ENCODE measurements at places on chromosomes 2 and 18.

DNA sequence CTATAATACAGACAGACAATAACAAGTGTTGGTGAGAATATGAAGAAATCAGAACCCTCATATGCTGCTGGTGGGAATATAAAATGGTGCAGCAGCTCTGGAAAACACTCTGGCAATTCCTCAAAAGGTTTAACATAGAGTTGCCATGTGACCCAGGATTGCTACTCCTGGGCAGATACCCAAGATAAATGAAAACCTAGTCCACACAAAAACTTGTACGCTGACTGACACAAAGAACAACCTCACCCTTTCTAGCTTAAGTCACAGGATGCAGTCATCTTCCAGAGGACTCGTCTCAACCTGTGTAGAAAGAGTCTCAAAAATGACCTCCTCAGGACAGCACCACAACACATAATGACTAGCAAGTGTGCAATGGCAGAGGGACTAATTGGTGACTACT is 71.6 kb upstream of the ACAA2 start:
- no peak overlapping the region for H3K27ac ChIP-seq
- no peaks in the 10 kb centered on the region for H3K4me1 ChIP-seq
- no peak for DNase-seq
- H3K4me3 ChIP-seq, result no peak overlapping the region
- H3K27me3 ChIP-seq, result no peaks in the 10 kb centered on the region

GRCh38 chr18:13241893-13242175 is 23.3 kb downstream of the LDLRAD4 start:
- H3K36me3 ChIP-seq, result no peaks in the 10 kb centered on the region
- no peak overlapping the region for H3K4me3 ChIP-seq
- no peaks in the 10 kb centered on the region for H3K27me3 ChIP-seq
- no peaks in the 10 kb centered on the region for H3K4me1 ChIP-seq

DNA sequence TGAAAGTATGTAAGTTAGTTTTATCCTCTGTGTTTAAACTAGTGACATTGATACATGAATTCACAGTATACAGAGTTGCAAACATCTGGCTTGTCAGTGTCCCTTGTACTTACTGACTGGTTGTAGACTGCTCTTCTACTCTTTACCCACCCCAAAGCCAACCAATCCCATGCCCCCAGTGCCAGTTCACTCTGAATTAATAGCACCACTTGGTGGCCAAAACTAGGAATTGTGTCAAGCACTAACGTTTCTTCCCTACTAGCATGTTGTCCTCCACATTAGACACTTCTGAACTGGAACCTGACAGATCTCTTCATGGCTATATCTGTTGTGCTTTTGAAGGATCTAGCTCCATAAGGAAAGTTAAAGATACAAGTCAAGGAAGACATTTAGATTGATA is 27.2 kb upstream of the OTX1 start:
- no peaks in the 10 kb centered on the region for H3K36me3 ChIP-seq

DNA sequence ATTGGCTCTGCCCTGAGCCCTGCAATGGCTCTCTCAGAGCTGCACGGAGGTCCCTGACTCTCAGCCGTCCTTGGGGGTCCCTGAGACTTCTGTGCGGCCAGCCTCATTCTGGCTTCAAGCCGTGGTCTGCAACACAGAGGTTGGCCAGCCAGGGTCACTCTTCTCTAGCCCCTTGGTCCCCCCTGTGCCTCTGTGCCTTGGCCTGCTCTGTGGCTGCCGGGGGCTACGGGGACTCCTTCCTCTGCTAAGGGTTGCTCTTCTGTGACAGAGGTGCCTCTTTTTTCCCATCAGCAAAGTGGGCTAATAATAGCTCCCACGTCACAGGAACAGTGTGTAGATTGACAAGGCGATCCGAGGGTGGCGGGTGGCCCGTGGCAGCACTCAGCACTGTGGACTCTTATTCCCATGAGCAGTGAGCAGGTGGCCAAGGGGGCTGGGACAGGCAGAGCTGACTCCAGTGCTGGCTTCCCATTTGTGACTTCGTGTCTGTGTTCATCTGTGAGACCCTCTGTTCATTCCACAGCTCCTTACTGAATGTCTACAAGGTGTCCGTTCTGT is 19.4 kb downstream of the INHBB start:
- DNase-seq, result no peak
- no peak overlapping the region for H3K4me3 ChIP-seq
- H3K4me1 ChIP-seq, result no peaks in the 10 kb centered on the region
- no peaks in the 10 kb centered on the region for H3K27me3 ChIP-seq
- no peak overlapping the region for H3K27ac ChIP-seq

DNA sequence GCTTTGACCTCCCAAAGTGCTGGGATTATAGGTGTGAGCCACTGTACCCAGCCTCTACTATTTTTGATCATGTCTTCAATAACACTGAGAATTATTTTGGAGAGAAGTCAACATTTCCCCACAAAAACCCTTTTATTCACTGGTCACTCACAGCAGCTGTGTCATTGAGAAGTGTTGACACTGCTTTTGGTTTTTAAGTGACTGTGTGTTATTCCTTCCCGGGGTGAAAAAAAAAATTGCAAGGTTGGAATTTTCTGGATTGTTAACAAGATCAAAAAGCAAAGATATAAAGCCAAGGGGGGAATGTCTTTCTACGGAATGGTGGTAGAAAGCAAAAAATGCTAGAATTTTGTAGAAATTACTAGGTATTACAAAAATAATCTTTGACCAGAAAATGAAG is 61.5 kb downstream of the TANC1 start:
- H3K4me1 ChIP-seq, result no peaks in the 10 kb centered on the region
- H3K27ac ChIP-seq, result no peak overlapping the region
- no peak for DNase-seq
- no peaks in the 10 kb centered on the region for H3K27me3 ChIP-seq

GRCh38 chr2:73083886-73084800 is 12.6 kb upstream of the SFXN5 start:
- H3K4me1 ChIP-seq, result no peaks in the 10 kb centered on the region
- no peaks in the 10 kb centered on the region for H3K27me3 ChIP-seq
- peaks cover 9% of the 10 kb centered on the region for H3K36me3 ChIP-seq
- no peak overlapping the region for H3K27ac ChIP-seq

DNA sequence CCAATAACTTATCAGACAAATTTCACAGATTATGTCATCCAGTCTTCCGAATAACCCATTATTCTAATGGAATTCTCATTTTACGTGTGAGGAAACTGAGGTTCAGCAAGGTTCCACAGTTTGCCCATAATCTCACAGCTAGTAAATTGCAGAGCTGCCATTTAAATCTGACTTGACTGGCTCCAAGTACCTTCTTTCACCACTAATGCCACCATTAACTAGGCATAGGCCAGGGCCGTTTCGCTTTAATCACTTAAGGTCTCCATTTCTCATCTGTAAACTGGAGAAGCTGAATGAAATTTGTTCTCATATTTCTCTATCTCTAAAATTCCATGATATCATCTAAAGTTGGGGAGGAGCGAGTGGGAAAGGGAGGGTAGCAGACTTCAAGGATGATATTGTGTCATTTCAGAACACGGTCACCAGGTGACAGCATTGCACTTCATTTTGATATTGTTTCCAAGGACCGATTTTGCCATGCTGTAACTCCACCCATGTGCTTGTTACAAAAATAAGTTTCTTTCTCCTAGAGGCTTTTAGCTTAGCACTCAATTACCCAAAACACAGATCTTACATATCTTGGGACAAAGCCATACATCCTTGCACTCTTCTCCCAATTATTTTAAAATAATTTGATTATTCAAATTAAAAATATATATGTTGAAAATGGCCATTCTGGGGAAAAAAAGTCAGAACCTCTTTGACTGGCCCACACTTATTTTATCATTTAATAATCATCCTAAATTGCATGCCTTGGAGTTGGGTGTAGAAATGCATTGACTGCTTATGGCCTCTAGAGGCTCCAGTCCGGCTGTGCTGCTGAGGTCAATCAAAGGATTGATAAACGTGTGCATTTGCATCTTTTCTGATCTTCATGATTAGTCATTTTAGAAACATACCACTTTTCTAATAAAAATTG is 123.8 kb downstream of the AKAIN1 start:
- H3K27me3 ChIP-seq, result no peaks in the 10 kb centered on the region
- no peak for DNase-seq
- no peaks in the 10 kb centered on the region for H3K4me1 ChIP-seq

- H3K27ac ChIP-seq, result no peak overlapping the region
- DNase-seq, result no peak
- no peak overlapping the region for H3K4me3 ChIP-seq
- no peaks in the 10 kb centered on the region for H3K4me1 ChIP-seq
Measured at GRCh38 chr2:188571543-188572303, 280.0 kb downstream of the GULP1 start.

DNA sequence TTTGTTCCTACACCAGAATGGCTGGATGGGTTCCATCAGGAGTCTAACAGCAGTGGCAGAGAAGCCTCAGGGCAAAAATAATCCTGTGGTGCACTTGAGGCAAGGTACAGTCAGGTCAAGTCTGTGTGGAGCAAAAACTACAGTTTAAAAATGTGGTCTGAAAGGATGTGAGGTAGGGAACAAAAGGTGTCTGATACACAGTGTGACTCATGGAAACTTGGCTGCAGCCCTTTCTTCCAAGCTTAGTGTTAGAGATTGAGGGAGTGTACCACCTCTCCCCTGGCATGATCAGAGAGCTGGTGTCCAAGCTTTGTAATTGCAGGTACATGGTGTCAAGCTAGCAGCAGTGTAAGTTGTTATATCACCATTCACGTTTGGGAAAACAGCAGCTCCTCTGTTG is 8.9 kb downstream of the ANKAR start:
- H3K4me1 ChIP-seq, result peaks cover 5% of the 10 kb centered on the region
- no peak overlapping the region for H3K27ac ChIP-seq
- H3K27me3 ChIP-seq, result no peaks in the 10 kb centered on the region

DNA sequence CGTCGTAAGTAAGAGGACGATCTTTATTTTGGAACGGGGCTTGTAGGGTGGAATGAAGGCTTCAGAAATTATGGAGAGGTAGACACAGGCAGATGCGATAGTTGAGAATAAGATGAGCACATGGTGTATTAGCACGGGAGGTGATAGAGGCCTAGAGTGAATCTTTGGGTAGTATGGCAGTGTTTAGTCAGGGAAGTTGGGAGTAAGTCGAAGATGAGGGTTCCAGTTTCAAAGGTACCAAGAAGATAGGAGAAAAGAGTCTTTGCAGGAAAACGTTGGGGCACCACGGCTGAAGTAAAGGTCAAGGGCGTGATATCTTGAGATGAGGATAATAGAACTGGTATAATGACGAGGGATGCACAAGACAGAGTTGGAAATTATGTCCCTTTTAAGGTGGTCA is 654 bp downstream of the PIK3C3 start:
- peak overlapping the region; percentile 77 for H3K27ac ChIP-seq
- peaks cover 21% of the 10 kb centered on the region for H3K4me1 ChIP-seq
- peaks cover 8% of the 10 kb centered on the region for H3K36me3 ChIP-seq
- peak overlapping the region; percentile 84 for H3K4me3 ChIP-seq
- H3K27me3 ChIP-seq, result no peaks in the 10 kb centered on the region

- no peaks in the 10 kb centered on the region for H3K27me3 ChIP-seq
- no peak overlapping the region for H3K27ac ChIP-seq
- H3K36me3 ChIP-seq, result no peaks in the 10 kb centered on the region
- peaks cover 9% of the 10 kb centered on the region for H3K4me1 ChIP-seq
- no peak for DNase-seq
Measured at GRCh38 chr2:157327200-157327599, 1.6 kb upstream of the ERMN start.

GRCh38 chr2:30272761-30273573 is 41.6 kb downstream of the LBH start:
- H3K4me3 ChIP-seq, result no peak overlapping the region
- H3K27ac ChIP-seq, result no peak overlapping the region
- no peaks in the 10 kb centered on the region for H3K36me3 ChIP-seq
- peaks cover 8% of the 10 kb centered on the region for H3K4me1 ChIP-seq

DNA sequence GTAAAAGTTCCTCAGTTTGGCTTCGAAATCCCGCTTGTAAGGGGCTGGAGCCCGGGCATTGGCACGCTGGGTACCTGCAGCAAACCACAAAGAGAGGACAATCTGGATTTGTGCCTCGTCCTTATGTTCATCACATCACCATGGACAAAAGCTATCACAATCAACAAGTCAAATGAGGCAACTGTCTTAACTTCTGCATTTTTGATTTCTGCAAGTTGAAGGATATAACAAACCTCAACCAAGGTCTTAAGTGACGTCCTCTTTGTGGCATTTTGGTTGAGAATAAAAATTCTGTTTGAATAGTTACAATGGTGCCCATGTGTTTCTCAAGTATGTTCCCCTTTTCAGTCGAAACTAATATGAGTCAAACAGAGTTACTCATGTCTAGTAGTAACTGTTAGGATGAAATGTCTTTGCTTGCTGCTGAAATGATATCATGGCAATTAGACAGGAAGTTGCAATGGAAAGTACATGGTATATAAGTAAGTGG is 70.8 kb upstream of the STK17B start:
- no peak for DNase-seq
- H3K27me3 ChIP-seq, result no peaks in the 10 kb centered on the region
- no peak overlapping the region for H3K4me3 ChIP-seq
- H3K4me1 ChIP-seq, result peaks cover 37% of the 10 kb centered on the region
- peak overlapping the region; percentile 56 for H3K27ac ChIP-seq
- no peaks in the 10 kb centered on the region for H3K36me3 ChIP-seq

DNA sequence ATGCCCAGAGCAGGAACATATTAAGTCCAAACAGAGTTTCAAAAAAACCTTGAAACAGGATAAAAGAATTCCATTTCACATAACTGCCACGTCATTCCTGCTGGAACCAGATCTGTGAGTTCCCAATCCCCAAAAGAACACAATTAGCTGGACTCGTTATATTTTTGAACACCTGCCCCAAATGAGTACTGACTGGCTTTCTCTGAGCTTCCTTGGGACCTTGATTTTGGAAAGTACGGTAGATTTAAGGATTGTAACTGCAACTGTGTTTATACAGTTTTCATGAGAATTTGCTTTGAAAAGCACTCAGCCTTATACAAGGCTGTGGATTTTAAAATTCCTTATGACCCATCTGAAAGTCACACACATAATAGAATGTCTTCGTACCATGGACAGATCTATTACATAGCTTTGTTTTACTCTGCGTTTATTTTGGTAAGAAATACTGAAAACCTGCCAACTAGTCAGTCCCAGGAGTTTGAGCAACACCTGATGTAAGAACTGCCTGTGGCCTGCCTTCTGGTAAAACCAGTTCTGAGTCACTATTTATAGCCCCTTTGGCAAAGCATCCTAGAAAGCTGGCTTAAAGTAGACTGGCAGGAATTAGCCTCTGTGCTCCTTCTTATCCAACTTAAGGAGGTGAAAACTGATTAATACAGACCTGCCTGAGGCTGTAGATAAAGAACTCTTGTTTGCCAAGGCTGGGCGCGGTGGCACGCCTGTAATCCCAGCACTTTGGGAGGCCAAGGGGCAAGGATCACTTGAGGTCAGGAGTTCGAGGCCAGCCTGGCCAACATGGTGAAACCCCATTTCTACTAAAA is 48.1 kb downstream of the MERTK start:
- H3K4me3 ChIP-seq, result no peak overlapping the region
- H3K4me1 ChIP-seq, result no peaks in the 10 kb centered on the region
- H3K36me3 ChIP-seq, result no peaks in the 10 kb centered on the region

DNA sequence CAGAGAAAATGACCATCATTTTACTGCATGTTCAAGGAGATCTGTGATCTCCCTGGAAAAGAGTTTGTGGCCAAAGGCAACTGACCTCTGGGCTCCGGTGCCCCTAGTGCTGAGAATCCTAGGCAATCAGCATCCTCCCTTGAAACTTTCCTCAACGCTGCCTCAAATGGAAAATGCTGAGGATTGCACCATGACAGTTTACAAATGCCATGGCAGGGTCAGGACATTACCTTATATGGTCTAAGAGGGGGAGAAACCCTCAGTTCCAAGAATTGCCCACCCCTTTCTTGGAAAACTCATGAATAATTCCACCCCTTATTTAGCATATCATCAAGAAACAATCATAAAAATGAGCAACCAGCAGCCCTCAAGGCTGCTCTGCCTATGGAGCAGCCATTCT is 48.3 kb downstream of the ALPK2 start:
- no peak overlapping the region for H3K27ac ChIP-seq
- H3K36me3 ChIP-seq, result no peaks in the 10 kb centered on the region
- no peaks in the 10 kb centered on the region for H3K27me3 ChIP-seq
- no peaks in the 10 kb centered on the region for H3K4me1 ChIP-seq
- no peak overlapping the region for H3K4me3 ChIP-seq
- DNase-seq, result no peak
